H1 (cell line): ENCODE measurements at places on chromosomes 6 and 20. TPM values are rescaled to one million over a fixed set of nuclear protein-coding genes. Genes with fewer than 3 reads are reported as not detected.

DNA sequence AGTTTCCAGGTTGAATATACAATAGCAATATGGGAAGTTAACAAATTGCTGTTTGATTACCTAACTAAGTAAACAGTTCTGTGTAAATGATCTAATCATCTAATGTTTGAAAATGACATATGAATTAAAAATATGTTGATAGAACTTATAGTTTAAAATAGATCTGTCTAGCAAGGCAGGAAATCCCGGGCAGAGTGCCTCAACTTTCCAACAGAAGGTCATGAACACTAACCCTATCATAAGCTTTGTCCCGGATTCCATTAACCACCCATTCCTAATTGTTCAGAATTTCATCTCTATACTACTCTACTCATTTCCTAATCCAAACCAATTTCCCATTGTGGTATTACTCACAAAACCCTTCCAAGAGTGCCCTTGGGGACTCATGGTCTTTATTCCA, 10.2 kb downstream of the TAAR1 start:
- no peak for DNase-seq

DNA sequence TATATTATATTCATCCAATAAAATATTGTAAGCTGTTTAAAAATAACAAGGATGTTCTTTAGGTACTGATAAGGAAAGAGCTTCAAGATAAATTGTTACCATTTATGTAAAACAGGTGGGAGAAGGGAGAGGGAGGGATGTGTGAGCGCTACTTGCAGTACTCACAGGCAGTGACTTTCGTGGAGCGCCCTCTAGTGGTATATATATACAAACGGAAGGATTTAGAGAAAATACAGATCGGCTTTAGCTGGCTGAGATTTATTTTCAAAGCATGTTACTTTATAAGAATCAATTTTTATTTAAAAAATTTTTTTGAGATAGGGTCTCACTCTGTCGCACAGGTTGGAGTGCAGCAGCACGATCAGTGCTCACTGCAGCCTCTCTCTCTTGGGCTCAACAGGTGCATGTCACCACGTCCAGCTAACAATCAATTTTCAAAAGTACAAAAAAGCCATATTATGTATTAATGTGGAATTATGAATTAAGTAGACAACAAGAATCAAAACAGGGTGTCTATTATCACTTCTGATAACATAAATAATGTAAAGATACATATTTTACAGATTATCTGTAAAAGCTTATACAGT, 3.3 kb upstream of the MOG start:
- no peak for DNase-seq

DNA sequence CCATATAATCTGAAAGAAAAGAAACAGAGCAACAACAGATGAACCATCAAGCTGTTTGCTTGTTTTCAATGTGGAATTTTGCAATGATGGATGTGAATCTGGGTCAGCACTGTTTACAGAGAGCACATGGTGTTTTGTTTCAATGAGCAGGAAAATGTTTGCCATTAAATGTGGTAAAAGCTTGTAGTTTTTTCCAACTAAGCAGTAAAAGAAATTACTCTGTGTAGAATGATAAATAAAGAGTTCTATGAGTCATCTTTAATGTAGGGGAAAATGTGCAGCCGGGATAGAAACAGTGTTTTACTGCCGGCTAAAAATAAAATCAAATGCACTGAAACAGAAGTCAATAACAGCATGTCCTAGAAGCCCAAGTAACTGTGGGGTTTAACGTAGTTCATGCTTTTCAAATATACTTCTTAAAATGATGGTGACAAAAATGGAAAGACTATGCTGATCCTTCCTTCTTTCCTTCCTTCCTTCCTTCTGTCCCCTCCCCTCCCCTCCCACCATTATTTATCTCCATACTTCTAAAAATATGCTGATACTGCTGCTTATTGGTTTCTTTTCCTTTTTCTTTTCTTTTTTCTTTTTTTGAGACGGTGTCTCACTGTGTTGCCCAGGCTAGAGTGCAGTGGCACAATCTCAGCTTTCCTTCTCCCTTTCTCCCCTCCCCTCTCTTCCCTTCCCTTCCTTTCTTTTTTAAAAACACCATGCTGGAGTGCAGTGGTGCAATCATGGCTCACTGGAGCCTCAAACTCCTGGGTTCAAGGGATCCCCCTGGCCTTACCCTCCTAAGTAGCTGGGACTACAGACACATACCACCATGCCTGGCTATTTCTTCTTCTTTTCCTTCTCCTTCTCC, 6.3 kb upstream of the NAA20 start:
- no peak for DNase-seq

GRCh38 chr6:1312203-1312472, 240 bp downstream of the FOXQ1 start:
- DNase-seq, result no peak

Gene GINS1
- 26.3 and 44.7 TPM in 2 replicates for polyA plus RNA-seq

Gene CLPSL2
- 3.2 and 3.4 TPM in 2 replicates for polyA plus RNA-seq

Gene MYH7B
- 0.15 and 0.25 TPM in 2 replicates for polyA plus RNA-seq

Gene TGM2
- polyA plus RNA-seq, result 0.86 and 1.5 TPM in 2 replicates

Gene PPIL6
- 0.19 and 0.42 TPM in 2 replicates for polyA plus RNA-seq

Gene CTCFL
- polyA plus RNA-seq, result 0.30 and 0.75 TPM in 2 replicates
